ENCODE measurements at places on chromosomes 12 and 14. TPM values are rescaled to one million over a fixed set of nuclear protein-coding genes. Genes with fewer than 3 reads are reported as not detected.

The TAS2R14 gene
- 1.7 TPM for total RNA-seq

GRCh38 chr14:51295646-51296263 lies 55.7 kb downstream of the TMX1 start:
- H3K4me1 ChIP-seq: peaks cover 17% of the 10 kb centered on the region
- no peak overlapping the region for H3K4me3 ChIP-seq
- no peaks in the 10 kb centered on the region for H3K36me3 ChIP-seq
- no peaks in the 10 kb centered on the region for H3K27me3 ChIP-seq
- H3K27ac ChIP-seq: no peak overlapping the region

DNA sequence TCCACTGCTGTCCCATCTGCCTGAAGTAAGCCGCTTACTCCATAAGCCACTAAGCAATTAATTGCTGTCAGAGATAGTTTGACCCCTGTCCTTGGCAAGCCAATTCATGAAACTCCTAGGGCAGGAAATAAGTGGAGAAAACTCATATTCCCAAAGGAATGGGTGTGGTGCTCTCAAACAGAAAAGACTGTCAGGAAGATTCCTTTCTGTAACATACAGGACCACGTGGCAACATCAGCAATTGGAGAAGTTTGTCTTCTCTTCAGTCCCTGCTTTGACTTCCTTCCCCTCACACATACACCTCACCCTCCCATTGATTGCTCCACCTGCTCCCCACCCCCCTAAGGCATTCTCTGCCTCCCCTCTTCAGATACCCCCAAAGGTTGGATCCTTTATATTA lies 36.2 kb upstream of the MDM1 start:
- H3K27me3 ChIP-seq: no peaks in the 10 kb centered on the region
- H3K4me1 ChIP-seq: peaks cover 29% of the 10 kb centered on the region
- no peaks in the 10 kb centered on the region for H3K36me3 ChIP-seq

GRCh38 chr12:22530-23201 lies 43.9 kb upstream of the IQSEC3 start:
- H3K27ac ChIP-seq: no peak overlapping the region
- H3K4me3 ChIP-seq: no peak overlapping the region
- H3K27me3 ChIP-seq: no peaks in the 10 kb centered on the region
- DNase-seq: no peak
- H3K4me1 ChIP-seq: no peaks in the 10 kb centered on the region
